Central memory CD8-positive, alpha-beta T cell (primary cell): ENCODE measurements at places on chromosomes 1 and 21.

- no peak for DNase-seq
These were observed 10.1 kb downstream of the FMO1 start for GRCh38 chr1:171258429-171258828.

GRCh38 chr21:16585896-16586295 lies 856.1 kb downstream of the USP25 start:
- no peak for DNase-seq

- DNase-seq = no peak
These were observed 5.5 kb upstream of the LCE5A start for GRCh38 chr1:152505083-152505482.

DNA sequence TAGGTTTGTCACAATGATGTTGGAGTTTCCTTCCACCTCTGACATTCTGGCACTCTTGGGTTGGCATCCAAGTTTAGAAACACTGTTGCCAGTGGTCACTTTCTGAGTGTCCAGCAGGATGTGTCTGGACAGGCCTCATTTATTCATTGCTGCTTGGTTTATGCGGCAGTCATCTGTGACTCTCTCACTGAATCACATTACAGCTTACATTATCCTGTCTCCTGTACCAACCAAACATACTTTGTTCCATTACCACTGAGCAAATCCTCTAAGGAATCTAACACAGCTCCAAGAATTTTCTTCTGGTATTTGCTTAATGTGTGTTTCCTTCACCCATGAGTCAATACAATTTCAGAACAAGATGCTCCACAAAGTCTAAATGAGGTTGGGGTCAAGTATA lies 19.9 kb downstream of the SGIP1 start:
- no peak for DNase-seq

- DNase-seq = no peak
These were observed 70.1 kb downstream of the FCRL5 start for GRCh38 chr1:157482174-157482573.
